HT1080 (cell line): ENCODE measurements at places on chromosomes 7 and 10.

GRCh38 chr10:3635697-3636096 lies 149.3 kb downstream of the KLF6 start:
- DNase-seq, result no peak

GRCh38 chr7:146956321-146956720 lies 839.7 kb downstream of the CNTNAP2 start:
- DNase-seq, result no peak

GRCh38 chr10:77601488-77601887 lies 36.1 kb downstream of the KCNMA1 start:
- no peak for DNase-seq

DNA sequence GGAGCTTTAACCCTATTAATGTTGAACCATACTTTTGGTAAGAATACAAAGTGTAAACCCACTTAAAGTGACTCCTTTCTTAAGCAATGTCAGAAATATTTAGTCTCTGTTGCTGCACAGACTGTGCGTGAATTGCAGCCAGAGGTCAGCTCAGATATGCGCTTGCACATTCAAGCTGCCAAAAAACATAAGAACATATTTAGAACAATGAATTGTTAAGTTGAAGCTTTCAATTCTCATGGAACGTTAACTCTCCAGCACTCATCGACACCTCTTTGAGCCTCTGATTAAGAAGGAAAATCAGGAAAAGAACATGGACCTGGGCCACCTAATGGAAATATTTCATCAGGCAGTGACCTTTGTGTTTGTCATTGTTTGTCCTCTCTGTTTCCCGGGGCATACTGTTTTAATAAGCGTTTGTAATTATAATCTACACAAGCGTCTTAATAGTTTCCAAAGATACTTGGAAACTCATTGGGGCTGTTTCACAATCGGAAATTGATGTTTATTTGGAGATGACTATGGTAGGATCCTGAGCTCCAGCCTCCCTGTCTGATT lies 193.0 kb upstream of the CELF2 start:
- no peak for DNase-seq

DNA sequence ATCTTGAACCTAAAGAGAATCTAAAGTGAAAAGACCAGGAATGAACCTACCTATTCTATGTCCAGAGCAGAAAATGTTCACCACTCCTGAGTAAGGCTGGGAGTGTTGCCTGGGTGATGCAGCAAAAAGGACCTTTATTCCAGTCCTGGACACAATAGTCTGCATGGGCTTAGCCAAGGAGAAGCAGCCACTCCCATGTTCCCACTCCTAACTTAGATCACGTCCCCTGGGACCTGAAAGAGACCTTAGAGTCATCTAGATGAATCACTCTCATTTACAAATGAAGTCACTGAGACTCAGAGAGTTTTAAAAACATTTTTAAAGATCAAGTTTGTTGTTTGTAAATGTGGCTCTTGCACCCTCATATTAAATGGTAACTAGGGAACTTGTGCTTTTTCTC lies 763.4 kb downstream of the KCNMA1 start:
- DNase-seq, result peak; percentile 3

DNA sequence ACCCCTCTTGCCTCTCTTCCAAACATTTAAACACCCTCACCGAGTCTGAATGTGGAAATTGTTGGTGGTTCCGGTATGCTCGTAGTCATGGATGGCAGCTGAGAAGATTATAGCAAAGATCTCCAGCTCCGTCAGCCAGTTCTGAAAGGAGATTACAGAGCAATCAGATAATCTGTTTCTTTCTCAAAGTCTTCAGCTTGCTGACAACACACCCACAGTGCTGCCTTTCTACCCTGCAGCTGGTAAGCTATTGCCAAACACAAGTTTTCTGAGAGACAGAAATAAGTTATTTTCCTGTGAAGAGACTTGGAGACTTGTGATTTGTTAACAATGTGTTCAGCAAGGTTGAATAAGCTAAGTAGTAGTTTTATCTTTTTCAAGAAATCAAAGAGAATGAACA lies 163.6 kb downstream of the PPP1R17 start:
- DNase-seq, result no peak

DNA sequence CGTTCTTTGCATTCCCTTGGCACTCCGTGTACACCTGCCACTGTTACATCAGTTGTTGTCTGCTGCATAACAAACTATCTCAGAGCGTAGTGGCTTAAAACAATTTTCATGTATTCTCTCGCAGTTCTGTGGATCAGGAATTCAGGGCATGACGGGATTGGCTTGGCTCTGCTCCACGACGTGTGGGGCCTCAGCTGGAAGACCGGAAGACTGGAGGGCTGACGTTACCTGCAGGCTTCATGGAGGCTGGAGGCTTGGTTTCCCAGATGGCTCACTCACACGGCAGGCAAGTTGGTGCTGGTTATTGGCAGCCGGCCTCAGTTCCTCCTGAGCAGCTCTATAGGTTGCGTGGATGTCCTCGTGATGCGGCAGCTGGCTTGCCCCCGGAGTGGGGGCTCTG lies 25.5 kb downstream of the NYAP1 start:
- peak; percentile 46 for DNase-seq

DNA sequence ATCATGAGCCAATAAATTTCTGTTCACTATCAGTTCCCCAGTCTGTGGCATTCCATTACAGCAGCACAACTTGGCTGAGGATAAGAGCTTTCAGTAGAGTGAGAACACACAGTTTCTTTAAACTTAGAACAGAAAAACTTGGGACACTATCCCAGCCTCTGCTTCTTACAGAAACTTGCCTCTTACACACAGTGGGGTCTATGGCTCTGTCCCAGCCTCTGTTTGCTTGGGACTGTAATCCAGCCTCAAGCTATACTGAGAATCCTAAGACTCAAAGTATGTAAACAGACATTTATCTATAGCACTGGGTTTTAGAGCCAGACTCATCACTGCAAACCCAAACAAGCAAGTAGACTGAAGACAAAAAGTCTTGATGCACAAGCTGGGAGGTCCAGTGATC lies 355.8 kb upstream of the VSTM2A start:
- no peak for DNase-seq

DNA sequence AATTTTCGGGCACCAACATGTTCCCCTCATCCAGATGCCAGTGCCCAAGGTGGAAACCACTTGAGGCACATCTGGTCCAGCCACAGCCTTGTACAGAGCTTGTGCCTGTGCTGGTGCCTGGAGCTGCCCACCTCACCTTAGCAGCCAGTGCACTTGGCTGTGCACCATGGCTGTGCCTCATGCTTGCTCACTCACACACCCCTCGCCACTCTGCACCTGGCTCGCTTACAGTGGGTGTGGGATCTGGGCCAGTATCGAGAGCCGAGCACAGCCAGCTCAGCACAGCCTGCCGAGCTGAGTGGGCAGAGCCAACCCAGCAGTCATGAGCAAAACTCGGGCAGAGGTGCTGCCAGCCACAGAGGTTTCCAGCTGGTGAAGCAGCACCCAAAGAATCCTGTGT lies 139.9 kb upstream of the NUPR2 start:
- DNase-seq, result no peak

- peak; percentile 34 for DNase-seq
Measured at GRCh38 chr10:15518250-15518649, 147.2 kb upstream of the FAM171A1 start.

- DNase-seq, result peak; percentile 84
Measured at GRCh38 chr10:96587264-96588059, 650 bp upstream of the TM9SF3 start.

DNA sequence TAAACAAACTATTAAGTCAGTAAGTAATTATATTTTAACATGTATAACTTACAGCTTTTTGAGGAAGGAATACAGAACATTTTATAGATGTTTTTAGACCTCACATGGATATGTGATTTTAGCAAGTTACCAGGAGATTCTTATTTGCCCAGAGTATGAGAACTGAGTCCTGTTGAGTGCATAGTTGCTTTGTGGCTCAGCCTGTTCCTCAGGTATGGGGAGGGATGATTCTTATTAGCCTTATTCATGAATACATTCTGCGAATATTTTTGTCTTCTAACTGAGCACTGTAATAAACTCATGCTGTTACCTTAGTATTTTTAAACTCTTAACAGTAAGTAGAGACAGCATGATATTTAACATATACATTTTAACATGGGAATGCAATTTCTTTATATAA lies 17.9 kb downstream of the BTAF1 start:
- DNase-seq, result no peak

DNA sequence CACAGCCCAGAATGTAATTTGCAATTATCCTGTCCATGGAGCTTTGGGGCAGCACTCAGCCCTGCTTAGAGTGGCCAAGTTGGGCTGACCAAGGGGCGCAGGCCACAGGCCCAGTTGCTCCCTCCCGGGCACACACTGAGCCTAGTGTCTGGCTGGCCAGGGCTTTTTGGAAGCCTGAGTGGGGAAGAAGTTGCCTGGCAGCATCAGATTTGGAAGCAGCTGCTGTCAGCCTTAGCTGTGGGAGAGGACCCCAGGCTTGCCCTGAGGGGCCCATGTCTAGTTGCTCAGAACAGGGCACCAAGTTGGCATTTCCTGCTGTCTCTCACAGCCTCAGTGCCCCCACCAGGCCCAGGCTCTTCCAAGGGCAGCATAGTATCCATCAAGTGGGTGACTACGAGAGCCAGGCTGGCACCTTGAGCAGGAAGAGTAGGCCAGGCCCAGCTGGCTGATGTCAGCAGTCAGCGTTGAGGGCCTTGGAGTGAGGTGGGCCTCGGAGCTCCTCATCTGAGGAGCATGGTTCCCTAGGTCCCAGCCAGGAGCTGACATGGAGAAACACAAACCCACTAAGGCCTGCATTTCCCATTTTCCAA lies 14.4 kb downstream of the ANTXRL start:
- no peak for DNase-seq

DNA sequence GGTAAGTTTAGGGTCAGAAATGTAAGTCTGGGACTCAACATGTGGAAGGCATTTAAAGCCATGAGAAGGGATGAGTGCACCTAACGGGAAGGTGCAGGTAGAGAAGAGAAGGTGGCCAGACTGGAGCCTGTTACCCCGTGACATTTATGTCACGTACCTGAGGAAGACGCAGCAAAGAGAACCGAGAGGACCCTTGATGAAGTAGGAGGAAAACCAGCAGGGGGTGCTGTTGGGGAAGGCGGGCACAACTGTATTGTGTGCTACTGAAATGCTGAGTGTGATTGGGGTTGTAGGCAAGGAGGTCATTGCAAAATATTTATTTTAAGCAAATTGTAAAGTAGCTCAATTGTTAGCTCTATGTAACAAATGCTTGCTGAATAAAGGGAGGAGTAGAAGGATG lies 338.2 kb upstream of the PRKCQ start:
- DNase-seq, result peak; percentile 8

DNA sequence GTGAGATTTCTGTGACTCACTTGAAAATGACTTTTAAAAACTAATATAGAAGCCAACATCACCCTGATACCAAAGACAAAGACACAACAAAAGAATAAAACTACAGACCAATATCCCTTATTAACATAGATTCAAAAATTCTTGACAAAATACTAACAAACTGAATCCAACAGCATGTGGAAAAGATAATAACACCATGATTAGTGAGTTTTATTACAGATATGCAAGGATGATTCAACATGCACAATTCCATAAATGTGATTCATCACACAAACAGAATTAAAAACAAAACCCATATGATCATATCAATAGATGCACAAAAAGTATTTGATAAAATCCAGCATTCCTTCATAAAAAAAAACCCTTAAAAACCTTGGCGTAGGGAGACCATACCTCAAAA lies 6.5 kb downstream of the MGAM start:
- DNase-seq, result no peak

DNA sequence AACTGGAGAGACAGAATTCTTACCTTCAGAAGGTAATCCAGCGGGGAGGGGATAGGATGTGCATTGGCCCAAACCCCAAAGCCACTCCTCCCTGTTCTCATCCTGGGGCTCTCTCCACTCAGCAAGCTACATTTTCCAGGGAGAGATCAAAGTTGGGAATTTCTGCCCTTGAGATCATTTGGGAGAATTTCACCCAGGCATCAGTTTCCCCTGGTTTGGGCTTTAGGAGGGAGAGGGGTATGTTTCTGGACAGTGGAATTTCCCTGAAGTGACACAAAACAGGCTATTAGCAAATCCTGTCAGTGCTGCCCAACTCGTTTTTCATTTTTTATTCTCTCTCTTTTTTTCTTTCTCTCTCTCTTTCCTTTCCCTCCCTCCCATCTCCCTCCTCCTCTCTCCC lies 35.7 kb downstream of the CYP17A1 start:
- DNase-seq, result no peak

DNA sequence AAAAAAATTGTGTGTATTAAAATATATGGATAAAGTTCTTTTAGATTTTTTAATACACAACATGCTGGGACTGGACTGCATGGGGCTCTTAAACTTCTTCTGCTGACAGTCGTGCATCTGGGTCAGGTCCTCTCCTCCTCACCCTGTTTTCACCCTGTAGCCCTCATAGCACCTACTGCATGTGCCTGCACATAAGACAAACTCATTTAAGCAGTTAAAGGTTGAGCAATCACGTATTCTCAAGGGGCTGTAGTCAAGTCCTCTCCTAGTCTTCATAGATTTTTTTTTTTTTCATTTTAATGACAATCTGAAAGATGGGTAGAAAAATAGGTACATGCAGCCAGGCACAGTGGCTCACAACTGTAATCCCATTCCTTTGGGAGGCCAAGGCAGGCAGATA lies 23.6 kb upstream of the PDCD4 start:
- DNase-seq, result no peak

DNA sequence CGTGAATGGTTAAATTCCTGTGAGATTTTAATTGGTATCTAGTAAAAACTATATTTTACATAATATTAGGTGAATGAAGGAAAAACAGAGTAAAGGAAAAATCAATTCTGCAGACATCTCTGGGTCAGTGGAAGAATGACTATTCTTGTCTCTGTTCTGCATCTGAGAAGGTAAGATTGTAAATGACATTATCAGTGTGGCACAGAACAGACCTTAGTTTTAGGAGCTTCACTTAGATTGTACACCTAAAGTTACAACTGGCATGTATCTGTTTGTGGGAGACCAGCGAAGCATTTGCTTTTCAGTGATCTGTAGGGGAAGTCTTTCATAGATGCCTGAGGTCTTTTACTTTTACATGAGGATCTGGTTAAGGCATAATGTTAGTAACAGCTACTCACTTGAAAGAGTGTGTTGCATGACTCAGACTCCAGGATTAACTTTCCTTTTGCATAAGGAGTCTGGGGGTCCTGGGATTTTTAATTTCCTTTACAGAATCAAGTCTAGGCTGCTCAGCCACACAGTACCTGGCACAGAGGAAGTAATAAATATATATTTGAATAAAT lies 56.2 kb downstream of the JMJD1C start:
- peak; percentile 60 for DNase-seq
